Naive thymus-derived CD8-positive, alpha-beta T cell (primary cell): ENCODE measurements at places on chromosomes 6 and 20.

DNA sequence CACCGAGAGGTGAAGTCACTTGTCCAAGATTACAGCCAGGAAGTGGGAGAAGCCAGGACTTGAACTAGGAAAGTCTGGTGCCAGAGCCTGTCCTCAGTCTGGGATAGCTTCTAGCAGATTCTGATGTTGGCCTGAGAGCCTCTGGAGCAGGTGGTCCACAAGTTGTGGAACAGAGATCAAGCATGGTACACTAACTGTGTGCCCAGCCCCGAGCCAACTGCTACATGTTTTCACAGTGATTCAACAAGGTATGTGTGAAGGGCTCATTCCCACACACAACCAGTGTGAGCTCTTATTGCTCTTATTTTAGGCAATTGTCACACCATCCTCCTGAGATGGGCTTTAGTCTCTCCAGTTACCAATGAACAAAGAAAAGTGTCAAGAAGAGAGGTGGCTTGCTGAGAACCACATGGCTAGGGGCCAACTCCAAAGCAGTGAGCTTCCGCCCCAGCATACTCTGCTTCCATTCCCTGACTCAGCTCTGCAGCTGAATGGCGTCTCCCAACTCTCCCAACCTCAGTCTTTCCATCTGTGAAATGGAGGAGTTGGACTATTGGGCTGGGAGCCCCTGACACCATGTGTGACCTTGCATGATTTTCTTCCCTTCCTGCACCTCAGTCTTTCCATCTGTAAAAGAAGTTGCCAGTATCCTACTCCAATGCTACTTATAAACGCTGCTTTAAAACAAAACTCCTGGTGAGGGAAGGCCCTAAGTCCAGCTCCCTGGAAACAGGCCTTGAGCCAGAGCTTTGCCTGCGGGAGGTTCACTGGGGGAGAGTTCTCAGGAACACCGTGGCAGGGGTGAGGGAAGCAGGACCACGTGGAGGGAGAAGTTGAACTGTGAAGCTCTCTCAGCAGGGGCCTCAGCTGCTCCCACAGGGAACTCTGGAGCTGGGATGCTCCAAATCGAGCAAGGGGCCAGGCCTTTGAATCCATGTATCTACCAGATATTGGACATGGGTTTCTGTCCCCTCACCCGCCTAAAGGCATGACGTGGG lies 40.9 kb downstream of the CDH22 start:
- DNase-seq, result no peak

GRCh38 chr6:146265056-146265455 lies 236.2 kb downstream of the GRM1 start:
- no peak for DNase-seq

DNA sequence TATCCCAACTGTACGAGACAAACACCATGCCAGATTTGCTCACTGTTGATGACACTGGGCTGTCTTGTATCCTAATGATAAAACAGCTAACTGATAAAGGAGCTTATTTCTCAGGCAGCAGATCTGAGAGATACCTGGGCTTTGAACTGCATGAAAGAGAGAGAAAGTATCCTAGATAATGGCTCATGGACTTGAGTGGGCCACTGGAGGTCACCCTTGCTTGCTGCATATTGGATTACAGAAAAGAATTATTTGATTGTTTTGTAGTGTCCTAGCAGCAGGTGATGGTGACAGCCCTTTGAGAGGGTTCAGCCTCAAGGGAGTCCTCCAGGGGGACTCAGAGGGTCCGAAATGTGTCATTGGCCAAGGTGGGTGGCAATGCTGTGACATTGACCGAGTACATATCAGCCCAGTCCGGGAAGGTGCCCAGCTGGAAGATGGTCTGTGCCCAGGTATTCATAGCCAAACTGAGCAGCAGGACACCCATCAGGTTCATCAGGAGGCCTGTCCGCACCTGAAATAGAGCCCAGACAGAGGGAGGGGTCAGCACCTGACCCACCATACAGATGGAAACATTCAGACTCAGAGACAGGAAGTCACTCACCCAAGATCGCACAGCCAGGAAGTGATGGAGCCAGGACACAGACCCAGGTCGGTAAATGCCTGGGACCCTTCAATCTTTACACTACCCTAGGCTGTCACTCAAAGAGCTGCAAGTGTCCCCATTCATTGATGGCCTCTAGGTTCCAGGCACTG lies 9.4 kb upstream of the OCSTAMP start:
- DNase-seq, result no peak

DNA sequence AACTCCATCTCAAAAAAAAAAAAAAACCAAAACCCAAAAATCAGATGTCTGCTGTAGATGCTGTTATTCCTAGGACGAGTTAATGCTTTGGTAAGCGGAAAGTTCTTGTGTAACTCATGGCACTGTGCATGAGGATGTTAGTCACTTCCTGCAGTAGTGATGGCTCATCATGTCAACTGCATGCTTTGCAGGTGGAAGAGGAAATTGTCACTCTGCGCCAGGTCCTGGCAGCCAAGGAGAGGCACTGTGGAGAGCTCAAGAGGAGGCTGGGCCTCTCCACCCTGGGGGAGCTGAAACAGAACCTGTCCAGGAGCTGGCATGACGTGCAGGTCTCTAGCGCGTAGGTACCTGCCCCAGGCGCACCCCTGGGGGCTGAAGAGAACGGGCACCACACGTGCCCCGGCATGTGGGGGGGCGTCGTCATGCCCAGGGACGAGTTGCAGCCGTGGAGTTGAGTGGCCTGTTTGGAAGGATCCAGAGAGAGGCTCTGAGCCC lies 8.5 kb downstream of the TPD52L2 start:
- no peak for DNase-seq

DNA sequence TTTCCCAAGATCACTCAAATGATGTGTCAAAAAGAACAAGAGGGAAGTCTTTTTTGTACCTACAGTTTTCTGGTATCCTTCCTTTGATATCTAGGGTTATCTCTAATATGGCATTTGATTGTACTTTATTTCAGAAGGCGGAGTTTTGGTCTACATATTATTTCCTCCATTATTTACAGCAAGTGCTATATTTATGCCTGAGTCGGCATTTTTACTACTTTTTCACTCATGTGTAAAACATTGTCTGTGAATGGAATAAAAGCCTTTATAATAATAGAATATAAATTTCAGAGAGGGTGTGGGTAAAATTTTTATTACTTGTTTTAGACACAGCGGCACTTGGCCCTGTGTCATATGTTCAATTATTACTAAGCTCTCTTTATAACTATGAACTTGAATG lies 398.4 kb downstream of the BCKDHB start:
- no peak for DNase-seq

DNA sequence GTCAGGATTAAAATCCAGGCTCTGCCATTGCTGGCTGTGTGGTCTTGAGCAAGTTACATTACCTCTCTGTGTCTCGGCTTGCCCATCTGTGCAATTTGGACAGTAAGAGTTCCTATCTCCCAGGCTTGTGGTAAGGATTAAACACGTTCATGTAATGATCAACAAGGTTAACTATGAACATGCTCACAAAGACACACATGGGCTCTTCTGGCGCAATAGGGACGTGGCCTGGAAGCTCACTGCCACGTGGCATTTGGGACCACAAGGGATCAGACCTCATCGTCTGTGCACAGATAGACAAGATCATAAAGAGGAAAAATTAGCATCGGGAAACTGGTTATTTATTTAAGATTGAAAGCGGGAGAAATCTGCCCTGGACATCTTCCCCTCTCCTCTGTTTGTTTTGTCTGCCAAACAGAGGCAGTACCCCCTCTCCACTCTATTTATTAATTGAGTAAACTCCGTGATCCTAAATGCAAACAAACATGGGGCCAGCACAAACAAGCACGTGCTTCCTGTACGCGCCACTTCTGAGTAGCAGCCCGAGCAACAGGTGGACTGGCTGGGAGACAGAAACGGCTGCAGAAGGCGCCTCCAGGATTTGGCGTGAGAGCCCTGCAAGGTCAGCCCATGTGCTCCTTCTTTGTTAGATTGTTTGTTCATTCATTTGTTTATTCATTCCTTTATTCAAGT lies 95.0 kb downstream of the CDH26 start:
- no peak for DNase-seq

DNA sequence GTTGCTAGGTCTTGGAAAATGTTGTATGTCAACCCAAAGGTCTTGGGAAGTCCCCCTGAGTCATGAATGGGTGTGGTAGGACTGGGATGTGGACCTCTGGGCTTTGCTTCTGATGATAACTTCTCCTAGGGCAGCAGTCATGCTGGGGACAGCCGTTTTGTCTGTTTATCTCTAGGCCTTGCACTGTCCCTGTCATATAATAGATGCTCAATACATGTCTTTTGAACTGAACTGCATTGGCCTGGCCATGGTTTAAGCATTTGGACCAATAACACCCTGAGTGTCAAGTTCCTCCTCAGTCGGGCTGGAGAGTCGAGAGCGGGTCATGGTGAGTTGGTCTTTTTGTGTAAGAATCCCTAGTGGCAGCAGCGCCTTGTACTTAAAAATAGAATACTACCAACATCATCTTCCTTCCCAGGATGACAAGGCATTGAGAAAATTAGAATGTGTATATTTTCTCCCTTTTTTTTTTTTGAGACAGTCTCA lies 43.1 kb downstream of the E2F3 start:
- no peak for DNase-seq

DNA sequence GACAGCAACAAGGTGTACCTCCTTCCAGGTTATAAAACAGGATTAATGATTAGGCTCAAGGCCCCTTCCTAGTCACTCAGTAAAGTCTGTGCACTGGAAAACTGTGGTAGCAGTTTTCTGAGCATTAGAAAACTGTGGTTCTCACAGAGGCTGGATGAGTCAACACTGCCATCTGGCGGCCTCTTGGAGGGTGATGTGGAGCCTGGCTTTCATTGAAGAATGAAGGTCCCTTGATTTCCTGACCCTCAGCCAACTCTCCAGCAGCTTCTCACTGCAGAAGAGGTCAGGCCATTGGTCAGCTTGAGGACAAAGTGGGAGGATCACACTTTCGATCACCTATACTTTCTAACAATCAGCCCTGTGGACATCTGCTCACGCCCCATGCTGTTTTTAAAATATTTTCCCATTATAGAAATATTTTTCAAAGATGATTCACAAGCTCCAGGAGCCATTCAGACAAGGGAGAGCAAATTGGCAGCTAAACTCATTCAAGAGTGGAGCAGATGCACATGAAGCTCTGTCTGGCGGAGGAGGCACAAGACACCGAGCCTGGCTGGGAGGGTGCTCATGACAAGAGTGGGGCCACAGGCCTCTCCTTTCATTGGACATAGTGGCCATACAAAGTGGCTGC lies 23.2 kb downstream of the PSMB1 start:
- DNase-seq, result peak; percentile 54

- DNase-seq, result no peak
Observed at GRCh38 chr20:2858591-2858990, 14.7 kb upstream of the PTPRA start.

GRCh38 chr20:46588532-46589511 lies 38.4 kb upstream of the OCSTAMP start:
- DNase-seq, result no peak

DNA sequence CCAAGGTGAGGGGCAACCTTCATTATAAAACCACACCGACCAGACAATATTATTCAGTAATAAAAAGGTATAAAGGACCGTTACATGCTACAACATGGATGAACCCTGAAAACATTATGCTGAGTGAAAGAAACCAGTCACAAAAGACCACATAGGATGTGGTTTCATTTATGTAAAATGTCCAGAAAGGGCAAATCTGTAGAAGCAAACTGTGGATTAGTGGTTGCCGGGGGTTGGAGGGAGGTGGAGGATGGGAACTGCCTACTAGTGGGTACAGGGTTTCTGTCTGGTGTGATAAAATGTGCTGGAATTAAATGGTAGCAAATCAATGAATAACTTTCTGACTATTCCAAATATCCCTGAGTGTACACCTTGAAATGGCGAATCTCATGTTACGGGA lies 10.2 kb upstream of the PRND start:
- DNase-seq, result no peak

DNA sequence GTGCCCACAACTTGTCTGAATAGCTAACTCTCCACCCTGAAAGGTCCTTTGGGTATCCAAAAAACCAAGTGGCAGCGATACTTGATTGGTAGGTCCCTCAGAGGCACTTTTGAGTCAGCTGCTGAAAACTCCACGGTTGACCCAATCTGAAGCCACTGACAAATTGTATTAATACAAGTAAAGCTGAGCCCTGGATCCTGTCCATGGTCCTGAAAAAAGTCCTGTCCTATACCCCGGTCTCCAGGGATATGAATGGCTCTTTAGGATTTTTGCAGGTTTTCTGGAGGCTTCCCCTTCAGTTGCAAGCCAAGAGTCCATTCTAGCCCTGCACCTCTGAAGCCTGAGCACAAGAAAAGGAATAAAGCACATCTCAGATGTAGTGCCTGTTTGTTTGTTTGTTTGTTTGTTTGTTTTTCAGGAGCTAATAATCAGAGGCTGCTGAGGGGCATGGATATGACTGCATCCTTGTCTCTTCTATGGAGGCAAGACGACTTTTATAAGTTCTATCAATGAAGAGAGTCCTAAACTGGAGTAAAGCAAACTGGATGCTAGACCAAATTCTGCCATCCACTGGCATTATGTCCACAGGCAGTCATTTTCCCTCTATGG lies 1.7 kb upstream of the SLC12A5 start:
- no peak for DNase-seq

GRCh38 chr20:41182296-41183212 lies 45.2 kb downstream of the PLCG1 start:
- no peak for DNase-seq

DNA sequence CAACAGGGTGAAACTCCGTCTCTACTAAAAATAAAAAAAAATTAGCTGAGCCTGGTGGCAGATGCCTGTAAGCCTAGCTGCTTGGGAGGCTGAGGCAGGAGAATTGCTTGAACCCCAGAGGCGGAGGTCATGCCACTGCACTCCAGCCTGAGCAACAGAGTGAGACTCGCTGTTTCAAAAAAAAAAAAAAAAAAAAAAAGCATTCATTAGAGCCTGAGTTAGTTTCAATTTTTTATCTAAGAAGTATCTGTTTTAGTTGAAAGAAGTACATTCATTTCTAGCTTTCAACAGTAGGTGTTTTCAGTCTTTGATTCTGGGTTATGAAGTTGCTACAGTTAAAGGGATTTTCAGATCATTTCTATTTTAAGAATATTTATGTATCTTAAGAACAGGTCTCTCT lies 42.2 kb downstream of the ZNF292 start:
- no peak for DNase-seq

- DNase-seq, result no peak
Observed at GRCh38 chr20:47821481-47822100, 36.3 kb upstream of the SULF2 start.

GRCh38 chr6:45667300-45667699 lies 289.6 kb upstream of the SUPT3H start:
- no peak for DNase-seq

DNA sequence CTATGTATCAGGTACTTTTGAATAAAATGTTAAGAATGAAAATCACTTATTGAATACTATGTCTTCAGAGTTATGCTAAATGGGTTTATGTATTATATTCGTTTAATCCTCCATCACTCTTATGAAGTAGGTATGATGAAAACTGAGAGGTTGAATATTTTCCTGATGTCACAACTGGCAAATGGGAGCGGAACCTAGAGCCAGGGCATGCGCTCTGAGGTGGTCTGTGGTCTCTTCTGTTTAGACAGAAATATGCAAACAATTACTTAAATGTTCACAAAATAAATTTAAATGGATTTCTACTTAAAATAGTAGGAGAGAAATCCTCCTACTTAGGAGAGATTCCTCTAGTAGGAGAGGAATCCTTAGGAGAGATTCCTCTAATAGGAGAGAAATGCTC lies 21.3 kb upstream of the UTRN start:
- DNase-seq, result no peak
